ENCODE measurements at places on chromosomes 7 and 10.

DNA sequence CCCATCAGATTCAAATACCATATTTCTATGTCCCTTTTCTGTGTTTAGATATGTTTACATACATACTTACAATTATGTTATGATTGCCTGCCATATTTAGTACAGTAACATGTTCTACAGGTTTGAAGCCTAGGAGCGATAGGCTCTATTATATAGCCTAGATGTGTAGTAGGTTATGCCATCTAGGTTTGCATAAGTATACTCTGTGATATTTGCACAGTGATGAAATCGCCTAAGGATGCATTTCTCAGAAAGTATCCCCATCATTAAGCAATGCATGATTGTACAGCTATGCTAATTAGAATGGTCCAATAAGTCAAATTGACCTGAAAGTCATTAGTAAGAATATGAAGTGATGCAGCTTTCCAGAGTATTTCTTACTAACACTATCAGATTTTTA lies 1171.7 kb upstream of the LRRTM3 start:
- DNase-seq, result no peak

DNA sequence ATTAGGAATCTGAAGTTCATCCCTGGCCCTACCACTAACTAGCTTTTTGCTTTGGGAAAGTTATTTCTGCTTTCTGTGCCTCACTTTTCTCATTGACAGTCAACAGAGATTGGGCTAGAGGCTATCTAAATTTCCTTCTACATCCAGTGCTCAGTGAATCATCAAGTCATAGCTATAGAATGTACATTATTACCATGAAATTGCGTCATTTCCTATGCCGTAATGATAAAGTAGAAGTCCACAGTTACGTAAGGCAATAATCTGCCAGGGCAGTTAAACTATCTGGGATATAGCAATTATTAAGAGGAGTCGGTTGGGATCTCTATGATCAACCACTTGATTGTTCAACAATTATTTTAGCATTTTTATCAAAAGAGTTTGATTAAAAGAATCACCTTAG lies 64.4 kb downstream of the ITGB8 start:
- no peak for DNase-seq

- DNase-seq, result no peak
Measured at GRCh38 chr7:107836237-107837144, 33.5 kb upstream of the SLC26A3 start.

GRCh38 chr7:99126921-99127553 lies 16.9 kb downstream of the SMURF1 start:
- DNase-seq, result no peak

DNA sequence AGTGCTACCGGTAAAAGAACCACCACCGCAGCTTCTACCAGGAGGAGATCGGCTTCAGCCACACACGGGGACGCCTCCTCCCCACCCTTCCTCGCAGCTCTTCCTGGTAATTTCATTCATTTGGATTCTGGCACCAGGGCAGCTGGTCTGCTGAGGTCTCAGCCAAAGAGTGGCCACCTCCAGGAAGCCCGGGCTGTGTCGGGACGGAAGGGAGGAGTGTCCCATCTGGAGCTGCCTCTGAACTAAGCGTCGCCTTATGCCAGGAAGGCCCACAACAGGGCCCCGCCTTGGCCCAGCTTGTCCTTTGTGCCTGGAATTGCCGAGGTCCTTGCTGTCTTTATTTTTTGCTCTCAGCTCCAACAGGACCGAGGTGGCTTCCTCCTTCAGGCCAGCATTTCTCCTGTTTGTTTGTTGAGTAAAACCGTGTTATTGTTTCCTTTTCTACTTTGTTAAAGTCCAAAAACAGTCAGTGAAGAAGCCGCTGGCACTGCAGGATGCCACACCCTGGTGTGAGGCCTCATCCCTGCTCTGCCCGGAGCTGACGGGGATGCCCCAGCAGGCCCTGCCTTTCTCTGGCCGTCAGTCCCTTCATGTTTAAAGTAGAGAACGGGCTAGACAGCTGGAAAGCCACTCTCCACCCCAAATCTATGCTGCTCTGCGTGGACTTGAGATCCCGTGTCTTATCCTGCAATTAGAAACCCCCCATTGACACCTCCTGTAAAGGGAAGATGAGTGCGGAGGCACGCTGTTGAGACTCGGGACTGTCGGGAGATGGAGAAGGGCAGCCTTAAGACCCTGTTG lies 24.5 kb upstream of the TTYH3 start:
- DNase-seq, result no peak

DNA sequence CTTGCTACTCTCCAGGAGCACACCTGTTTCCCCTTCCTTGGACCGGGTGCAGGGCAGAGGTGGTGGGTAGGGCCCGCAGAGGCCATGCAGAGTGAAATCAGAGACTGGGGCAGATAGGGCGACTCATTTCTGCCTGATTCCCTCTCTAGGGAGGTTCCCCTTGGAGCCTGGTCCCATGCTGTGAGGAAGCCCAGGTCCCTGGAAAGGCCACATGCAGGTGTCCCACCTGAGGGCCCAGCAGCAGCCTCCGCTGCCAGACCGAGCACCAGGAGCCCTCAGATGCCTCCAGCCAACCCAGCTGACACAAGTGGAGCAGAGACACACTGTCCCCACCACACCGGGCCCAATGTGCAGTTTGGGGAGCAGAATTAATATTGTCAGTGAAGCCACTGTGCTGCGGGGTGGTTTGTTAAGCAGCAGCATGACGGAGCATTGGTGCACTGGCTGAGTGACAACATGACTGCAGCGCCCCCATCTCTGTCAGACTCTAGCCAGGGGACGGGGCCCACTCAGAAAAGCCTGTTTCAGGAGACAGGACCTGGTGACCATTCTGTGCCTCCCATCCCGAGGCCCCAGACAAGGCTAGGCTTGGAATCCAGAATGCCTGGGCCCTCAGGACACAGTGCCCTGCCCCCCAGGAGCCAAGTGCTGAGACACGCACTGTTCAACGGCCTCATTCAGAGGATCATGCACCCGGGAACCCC lies 30.4 kb upstream of the RET start:
- no peak for DNase-seq

GRCh38 chr7:87548123-87548919 lies 52.4 kb downstream of the ABCB1 start:
- no peak for DNase-seq

- no peak for DNase-seq
Measured at GRCh38 chr10:85492684-85493083, 873.9 kb downstream of the GRID1 start.

DNA sequence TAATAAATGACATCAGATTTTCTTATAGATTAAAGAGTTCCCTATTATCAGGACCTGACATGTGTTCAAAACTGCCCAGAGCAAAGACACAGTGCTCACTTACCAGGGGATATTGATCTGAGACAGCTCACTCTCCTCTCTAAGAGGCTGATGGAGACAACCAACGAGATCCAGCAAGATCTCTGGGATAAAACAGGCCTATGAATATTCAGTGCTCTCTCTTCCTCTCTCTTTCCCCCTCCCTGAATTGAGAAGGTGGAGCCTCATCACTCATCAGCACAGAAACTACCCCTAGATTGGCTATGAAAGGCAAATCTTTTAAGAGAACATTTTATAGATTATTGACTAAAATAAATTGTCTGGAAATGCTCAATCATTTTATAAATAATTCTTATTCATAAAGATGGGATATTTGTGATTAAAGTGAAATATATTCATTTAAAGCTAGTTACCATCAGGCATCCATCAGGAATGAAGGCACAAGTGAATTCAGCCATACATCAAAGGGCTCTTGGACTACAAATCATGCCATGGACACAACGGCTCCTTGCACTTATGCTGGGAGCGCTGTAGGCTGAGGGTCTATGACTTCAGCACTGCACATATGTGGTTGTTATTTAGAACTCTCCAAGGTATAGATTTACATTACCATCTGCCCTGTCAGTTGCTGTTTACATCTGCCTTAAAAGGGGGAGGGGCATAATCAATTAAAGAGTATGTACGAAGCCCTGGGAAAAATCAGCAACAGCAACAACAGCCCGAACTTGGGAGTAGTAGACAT lies 3.4 kb upstream of the PPP1R17 start:
- DNase-seq, result no peak

Data from ACHN (cell line).